ENCODE measurements at places on chromosomes 2 and 18. TPM values are rescaled to one million over a fixed set of nuclear protein-coding genes. Genes with fewer than 3 reads are reported as not detected.

DNA sequence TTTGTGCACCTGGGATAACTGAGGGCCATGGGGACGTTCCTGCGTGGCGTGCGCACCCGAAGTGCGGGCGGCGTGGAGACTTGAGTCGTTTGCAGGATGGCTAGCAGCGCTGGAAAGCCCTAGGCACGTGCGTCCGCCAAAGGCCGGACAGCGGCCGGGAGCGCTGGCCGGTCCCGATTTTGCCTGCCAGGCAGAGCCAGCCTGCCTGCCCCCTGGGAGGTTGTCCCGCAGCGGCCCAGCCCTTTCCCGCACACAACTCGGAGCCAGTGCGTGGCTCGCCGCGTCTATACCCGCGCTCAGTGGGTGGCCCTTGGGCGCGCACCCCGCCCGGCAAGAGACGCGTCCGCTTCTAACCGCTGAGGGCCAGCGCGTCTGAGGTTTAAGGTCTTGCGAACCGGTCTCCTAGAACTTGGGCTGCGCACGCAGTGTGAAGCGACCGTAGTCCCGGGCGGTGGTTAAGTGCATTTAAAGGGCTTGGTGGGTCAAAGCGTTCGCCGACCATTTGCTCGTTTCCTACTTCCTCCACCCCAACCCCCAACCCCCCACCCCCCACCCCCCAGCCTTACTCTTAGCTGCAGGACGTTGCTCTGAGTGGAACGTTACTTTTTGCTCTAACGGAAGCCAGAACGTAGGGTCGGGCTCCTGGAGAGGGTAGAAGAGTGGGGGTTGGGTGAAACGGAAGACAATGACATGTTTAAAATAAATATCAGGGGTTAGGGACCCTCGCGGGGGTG, 627 bp downstream of the CDCA7 start:
- DNase-seq: no peak

SFTPB gene
- 11.5 TPM for total RNA-seq

DNA sequence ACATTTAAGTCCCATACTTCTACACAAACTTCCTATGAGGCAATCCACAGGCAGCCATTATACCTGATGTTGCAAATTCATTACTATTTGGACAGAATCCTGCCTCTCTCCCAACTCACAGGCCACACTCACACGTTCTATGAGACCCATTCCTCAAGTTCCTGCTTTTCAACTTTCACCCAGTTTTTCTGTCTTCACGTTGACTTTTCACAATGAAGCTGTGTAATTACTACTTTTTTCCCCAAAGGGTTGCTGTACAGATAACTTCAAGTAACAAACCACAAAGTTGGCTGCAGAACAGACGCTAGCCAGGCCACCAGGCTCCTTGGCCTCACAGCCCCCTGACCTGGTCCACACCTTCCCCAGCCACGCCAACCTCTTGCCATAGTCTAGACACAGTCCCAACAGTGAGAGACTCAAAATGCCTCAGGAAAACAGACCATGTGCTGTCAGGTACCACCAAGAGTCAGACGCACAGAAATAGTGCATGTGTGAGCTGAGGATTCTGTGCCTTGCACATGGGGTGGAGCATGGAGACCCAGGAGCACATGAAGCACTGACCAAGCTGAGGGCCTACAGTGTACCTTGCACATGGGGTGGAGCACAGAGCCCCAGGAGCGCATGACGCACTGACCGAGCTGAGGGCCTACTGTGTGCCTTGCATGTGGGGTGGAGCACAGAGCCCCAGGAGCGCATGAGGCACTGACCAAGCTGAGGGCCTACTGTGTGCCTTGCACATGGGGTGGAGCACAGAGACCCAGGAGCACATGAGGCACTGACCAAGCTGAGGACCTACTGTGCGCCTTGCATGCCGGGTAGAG, 61.0 kb downstream of the EIPR1 start:
- DNase-seq: no peak

- DNase-seq: no peak
Measured at GRCh38 chr2:138994502-138994901, 214.3 kb upstream of the NXPH2 start.

GLI2 gene
- 9.2 TPM for total RNA-seq

DNA sequence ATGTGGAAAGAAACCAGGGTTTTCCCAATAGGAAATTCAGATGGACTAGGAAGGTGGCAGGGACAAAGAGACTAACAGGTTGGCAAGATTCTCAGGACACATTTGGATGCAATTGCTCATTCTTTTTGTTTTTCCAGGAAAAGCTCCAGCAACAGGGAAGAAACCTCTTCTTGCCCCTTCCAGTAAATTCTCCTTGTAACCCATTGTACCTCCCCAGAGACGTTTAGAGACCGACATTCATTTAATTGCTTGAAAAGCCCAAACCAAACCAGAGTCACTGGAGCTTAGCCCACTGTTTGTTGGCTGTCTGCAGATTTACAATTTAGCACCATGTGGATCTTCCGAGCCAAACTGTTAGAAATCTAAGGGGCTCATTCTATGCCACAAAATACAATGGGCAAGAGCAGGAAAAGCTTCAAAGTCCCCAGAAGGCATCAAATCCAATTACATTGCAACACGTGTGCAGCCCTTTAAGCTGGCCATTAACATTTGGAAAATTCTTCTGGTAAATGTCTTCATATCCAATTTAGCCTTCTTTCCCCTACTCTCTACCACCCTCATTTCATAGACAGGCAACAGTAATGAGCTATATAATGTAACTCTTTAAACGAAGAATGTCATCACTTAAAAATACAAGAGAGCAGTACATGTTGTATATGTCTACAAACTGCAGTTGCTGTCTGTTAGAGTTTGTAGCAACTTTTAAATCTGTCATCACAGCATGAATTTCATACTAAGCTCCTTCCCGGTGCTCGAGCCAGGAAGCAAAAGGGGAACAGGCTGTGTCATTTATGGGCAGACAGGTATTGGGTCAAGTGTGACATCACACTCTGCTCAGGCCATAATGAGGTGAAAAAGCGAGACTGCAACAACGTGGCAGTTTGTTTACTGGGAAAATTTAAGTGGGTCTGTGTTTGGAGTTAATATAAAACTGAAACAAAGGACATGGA, 235.6 kb upstream of the HNRNPA3 start:
- DNase-seq: no peak

ZNF532 gene
- total RNA-seq: 58.7 TPM

- DNase-seq: no peak
Measured at GRCh38 chr2:227877421-227878310, 6.2 kb downstream of the DAW1 start.

NDC80 gene
- 1.4 TPM for total RNA-seq

DNA sequence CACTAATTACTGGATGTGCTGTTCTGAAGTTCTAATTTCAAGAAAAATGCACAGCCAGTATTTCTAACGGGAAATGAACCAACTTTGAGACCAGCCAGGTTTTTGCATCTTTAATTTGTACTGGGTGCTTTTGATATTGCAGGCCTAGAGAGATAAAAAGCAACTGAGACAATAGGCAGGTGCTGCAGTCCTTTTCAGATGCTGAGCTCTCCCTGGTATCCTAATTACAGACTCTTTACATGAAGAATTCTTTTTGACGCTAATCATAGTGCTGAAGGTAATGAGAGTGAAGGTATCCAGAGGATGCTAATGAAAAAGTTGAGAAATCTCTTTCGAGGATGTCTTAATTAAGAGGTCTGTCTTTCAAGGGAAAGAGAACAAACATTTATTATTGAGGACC, 85.1 kb downstream of the SERPINB8 start:
- no peak for DNase-seq

- no peak for DNase-seq
Measured at GRCh38 chr2:201933792-201934237, 99.8 kb upstream of the FZD7 start.

HTR2B gene
- total RNA-seq: 0.14 TPM

DNA sequence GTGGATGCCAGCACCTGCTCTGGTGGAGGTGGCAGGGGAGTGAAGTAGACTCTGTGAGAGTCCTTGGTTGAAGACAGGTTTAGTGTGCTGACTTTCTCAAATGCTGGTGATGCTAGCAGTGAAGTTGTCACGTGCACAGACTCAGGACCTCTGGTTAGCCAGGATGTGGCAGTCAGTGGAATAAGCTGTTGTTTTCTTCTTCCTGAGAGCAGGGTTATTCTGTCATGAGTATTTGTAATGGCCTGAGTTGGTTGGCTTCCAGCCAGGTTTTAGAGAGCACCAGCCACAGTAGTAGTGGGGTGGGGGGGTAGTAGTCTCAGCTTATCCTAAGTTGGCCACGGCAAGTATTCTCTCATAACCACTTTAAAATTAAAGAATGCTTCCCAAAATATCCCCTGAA, 238.5 kb upstream of the FBXO11 start:
- DNase-seq: no peak

ZNF804A gene
- total RNA-seq: 4.1 TPM

DNA sequence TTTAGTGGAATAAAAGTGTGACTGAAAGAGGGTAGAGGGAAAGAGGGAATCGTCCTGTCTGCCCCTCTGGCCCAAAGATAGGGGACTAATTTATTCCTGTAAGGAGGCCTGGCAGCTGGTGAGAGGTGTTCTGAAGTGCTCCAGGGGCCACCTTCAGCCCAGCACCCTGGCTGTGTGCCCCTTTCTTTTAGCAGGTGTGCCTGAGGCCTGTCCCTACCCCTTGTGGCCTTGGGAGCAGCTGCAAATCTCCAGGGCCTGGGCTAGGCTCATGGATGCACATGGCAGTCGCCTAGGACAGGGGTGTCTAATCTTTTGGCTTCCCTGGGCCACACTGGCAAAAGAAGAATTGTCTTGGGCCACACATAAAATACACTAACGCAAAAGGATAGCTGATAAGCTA, 37.3 kb downstream of the FHOD3 start:
- DNase-seq: no peak

DSC3 gene
- 0.03 TPM for total RNA-seq

DNA sequence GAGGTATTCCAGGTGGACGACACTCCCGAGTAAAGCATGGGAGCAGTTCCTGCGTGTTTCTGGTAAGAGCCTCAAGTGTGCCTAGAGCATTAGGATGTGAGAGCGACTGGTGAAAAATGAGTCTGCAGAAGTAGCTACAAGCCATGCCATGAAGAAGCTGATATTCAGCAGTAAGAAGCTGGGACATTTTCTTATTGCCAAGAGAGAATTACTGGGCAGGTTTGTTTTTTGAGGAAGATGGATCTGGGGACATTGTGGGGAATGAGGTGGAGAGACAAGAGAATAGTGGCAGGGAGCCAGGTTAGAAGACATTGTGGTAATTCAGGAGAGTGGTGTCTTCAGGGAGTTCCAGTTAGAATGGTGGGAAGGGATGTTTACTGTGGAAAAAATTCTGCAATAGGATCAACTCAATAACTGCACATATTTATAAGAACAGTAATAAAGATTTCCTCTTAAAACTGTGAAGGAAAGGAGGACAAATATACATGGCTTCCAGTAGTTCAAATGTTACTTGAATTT, 38.2 kb downstream of the CRIM1 start:
- no peak for DNase-seq

NT5DC4 gene
- total RNA-seq: 0.12 TPM

GRCh38 chr2:189900726-189901125, 116.5 kb downstream of the PMS1 start:
- no peak for DNase-seq

GRCh38 chr2:118845522-118846441, 1.7 kb downstream of the EN1 start:
- no peak for DNase-seq

ZNF892 gene
- total RNA-seq: 7.8 TPM

- DNase-seq: no peak
Measured at GRCh38 chr2:223669453-223670225, 67.5 kb upstream of the SCG2 start.

DNA sequence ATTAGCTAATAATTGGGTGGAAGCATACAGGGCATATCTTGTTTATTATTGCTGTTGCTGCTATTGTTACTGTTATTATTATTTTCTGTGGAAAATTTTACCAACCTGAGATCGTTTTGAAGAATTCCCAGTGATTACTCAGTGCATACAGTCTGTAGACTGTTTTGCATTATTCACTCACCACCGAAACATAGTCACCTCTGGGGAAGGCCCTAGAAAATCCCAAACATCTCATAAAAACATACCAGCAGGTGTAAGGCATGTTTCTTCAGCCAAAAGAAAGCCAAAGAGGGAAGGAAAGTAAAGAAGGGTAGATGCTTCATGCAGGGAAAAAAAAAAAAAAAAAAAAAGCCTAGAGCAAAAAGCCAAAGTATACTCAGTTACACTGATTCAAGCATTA, 647.7 kb downstream of the BCL11A start:
- no peak for DNase-seq

GRCh38 chr2:105437708-105438103, 38.9 kb upstream of the FHL2 start:
- DNase-seq: no peak

GRCh38 chr2:38875227-38875575, 533 bp downstream of the DHX57 start:
- DNase-seq: no peak

GPR45 gene
- not detected for total RNA-seq

- no peak for DNase-seq
Measured at GRCh38 chr18:56327191-56327885, 311.1 kb downstream of the TXNL1 start.

GBX2 gene
- total RNA-seq: not detected

CCDC150 gene
- 2.7 TPM for total RNA-seq

DNA sequence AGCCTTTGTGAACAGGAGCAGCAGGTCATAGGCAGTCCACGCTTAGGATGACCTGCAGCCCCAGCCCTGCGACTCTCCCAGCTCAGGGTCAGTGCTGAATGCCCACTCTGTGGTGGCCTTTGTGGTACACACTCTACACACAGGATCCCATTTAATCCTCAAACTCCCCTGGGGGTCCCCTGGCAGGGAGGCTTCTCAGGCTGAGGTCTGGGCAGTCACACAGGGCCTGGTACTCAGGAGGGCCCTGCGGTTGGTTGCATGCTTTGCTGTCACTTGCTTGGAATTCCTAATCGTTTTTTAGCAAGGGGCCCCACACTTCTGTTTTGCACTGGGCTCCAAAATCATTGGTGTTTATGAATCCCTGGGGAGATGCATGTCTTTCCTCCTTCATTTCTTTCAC, 113.0 kb downstream of the EML6 start:
- no peak for DNase-seq

DNA sequence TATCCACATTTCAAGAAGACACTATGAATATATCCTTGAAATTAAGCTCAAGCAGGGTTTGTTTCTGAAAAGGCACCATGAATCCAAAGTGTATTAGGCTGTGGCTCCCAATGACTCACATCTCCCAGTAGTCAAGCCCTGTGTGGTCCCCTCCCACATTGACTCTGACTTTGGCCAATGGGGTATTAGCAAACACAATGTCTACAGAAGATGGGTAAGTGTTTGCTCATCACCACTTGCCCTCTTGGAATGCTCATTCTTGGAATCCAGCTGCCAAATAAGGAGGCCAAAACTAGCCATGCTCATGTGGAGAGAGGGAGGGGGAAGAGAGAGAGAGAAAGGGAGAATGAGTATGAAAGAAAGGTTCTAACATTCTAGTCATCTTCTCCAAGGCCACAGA, 490.0 kb downstream of the TXNL1 start:
- DNase-seq: no peak

GRCh38 chr2:173101687-173102086, 26.0 kb downstream of the MAP3K20 start:
- DNase-seq: no peak

GRCh38 chr18:11494107-11494506, 115.3 kb upstream of the SLC35G4 start:
- DNase-seq: no peak
